ENCODE measurements at places on chromosomes 7 and 10.

DNA sequence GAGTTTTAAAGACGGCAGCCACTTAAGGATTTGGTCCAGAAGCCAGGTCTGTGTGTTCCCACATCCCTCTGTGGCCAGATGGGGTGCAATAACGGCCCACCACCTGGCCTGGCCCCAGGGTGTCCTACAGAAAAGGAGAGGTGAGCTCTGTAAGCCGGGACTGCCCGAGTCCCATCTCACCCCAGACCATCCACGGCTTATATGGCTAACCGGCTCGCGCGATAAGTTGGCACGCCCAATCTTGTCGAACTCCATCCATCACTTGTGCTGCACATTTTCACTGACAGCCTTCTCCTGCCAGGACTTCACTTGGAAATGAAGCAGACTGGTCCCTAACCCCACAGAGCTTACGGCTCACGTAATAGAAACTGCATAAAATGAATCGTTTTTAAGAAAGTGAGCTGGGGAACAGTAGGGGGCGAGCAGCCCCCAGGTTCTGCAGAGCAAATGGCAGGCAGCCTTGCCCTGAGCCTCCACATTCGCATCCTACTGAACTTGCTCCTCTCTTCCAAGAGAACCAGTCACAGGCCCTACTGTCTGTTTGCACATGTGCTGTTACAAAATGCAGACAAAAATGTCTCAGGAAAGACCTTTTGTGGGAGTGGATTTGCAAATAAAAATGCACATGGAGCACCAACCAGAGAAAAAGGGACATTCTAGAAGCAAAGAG lies 98.2 kb downstream of the TNS3 start:
- DNase-seq, result no peak

- no peak for DNase-seq
Observed at GRCh38 chr7:48161407-48162125, 9.7 kb upstream of the ABCA13 start.

DNA sequence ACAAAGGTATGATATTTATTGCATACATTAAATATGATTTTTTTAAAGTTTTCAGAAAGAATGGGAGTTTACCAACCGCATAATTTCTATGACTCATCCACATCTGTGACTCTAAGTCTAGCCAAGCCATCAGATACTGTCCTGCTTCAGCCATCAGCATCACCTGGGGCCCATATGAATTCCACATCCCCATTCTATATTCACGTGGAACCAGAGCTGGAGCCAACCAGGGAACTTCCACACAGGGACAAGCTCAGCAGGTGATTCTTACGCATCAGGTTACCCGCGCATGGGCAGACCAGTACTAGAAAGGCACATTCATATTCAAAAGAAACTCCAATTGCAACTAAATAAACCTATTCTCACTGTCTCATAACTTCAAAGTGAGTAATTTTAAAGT lies 817.7 kb upstream of the IGFBP3 start:
- no peak for DNase-seq

DNA sequence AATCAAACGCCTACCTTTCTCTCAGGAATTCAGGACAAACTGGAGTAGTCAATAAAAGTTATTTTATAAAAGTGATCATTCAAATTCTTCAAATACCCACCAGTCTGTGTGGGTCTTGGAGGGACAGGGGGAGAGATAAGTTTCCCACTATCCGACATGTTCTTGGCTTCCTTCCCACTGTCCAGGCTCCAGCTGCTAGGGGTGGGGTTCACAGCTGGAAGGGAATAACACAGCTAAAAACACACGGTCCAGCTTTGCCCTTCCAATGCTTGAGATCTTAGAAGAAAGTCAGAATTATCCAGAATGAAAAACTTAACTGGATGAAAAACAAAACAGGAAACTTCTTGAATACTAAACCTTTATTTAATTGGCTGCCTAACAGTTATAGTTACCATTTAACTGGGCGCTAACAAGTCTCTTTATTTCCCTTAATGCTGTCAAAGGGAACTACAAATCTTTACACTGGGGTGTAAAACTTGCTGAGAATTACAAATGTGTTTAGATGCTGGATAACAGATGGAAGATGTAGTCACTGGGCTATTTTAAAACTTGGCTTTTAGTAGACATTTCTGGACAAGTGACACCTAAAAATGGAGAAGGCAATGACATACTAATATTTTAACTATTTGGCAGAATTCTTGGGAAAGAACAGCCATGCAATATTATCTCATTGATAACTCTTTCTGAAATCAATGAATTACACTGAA lies 172.8 kb upstream of the IMMP2L start:
- no peak for DNase-seq

DNA sequence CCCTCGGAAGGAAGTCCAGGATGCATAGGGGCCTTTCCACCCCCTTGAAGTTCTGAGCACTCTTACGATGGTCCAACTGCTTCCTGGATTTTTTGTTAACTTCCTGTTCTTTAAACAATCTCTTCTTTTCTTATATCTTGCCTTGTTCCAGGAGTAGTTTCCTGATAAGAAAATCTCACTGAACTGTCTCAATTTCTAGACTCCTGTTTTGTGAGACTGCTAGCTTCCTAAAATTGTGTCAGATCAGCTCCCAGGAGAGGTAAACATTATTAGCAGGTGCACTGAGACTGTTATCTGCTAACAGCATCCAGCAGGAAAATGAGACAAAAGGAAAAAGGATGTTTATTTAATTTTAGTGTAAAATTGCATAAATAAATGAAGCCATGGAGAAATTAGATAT lies 106.2 kb upstream of the PITRM1 start:
- DNase-seq, result no peak

DNA sequence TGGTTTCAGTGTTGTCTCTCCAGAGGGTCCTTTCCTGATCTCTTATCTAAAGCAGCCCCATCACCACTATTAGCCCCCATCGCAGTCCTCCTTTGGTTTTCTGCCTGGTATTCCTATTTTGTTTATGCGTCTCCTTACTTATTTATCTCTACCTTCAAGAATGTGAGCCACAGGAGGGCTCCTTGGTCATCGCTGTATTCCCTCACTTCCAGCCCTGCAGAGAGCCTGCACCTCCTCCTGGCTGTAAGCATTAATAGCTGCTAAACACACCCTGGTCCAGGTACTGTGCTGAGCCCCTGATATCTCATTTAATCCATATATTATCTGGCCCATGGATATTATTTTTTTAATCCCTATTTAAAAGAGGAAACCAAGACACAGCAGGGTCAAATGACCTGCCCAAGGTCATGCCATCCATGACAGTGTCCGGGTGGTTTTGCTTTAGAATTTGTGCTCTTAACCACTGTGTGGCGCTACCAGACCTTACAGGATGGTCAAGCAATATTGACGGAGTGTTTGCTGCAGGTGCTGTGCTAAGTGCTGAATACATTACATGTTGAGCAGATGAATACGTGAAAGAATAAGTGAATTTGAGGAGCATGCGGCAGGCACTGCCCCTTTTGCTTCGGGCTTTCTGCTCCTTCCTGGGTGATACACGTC lies 227.2 kb downstream of the ADAM12 start:
- no peak for DNase-seq

DNA sequence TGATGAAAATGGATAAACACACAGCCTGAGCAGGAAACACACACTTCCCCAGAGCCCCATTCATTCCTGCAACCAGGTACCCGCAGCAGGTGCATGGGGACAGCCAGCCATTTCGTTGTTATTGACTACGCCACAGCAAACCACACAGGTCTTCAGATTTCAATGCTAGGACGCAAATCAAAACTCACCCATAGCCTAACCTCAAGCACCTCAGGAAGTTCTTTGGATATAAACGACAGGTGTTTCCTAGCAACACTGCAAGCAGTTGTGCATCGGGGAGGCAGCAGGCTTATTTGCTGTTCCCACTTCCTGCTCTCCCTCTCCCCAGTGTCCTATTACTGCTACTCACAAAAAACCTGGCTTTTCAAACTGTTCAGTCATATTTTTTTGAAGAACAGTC lies 176.5 kb upstream of the FRMD4A start:
- DNase-seq, result no peak

DNA sequence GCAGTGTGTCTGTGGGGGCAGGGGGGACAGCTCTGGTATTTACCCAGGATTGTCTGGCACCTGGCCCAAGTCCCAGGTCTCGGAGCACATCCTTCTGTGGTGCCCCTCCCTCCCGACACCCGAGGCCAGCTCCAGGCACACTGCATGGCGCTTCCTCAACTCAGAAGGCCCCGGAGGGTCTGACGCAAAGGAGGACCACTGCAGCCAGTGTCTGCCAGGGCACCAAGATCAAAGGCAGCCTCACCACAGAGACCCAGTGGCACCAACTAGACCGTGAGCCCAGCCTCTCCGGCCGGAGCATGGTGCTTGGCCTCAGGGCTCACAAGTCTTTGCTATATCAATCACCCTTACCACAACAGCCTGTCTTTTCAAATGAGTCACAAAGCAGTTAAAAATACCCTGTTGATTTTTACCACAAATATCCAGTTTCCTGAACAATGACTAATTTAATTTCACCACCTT lies 99.3 kb upstream of the DDC start:
- no peak for DNase-seq

GRCh38 chr10:1400101-1401070 lies 336.9 kb downstream of the ADARB2 start:
- DNase-seq, result no peak

DNA sequence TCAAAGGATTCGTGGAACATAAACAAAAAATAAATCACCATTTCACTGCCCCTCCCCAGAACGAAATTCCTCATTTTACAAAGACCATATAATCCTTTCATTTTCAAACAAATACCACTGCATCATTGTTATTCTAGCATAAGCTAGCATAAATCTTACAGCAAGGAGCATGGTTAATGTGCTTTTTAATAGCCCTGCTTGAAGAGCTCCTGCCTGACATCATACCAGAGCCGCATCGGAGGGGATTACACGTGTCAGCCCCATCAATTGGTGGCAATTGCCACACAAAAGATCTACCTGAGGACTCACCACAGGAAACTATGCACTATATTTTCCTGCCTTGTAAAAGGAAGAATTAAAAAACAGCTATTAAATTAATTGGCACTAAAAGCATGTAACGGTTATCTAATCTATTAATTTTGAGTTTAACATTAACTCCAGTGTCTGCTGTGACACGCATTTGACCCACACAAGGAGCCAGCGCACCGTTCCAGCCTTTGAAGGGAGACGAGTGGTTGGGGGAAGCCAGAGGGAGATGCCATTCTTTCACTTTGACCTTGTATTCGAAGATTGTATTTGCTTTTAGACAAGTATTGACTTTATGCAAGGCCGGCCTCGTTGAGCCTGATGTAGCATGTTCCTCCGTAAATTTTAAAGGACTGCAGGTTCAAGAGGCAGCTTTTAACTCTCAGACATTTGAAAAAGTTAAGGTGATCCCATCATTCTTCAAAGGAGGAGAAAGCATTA lies 261.1 kb upstream of the RNF32 start:
- no peak for DNase-seq

DNA sequence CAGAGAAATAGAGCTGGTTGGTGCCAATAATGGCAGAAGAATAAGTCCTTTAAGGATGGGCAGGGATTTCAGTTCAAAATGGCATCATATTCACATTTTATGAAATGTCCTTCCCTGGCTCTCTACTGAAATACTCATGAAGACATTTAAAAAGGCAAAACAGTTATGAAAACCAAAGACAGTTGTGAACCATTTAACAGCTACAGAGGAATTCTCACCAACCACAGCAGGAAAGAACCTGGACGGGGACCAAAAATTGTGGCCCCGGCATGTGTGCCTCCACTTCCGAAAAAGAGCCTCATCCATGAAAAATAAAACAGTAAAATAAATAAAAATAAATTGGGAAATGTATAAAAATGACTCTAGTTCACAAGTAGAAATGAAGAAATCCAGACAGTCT lies 539.5 kb downstream of the SUGCT start:
- no peak for DNase-seq

DNA sequence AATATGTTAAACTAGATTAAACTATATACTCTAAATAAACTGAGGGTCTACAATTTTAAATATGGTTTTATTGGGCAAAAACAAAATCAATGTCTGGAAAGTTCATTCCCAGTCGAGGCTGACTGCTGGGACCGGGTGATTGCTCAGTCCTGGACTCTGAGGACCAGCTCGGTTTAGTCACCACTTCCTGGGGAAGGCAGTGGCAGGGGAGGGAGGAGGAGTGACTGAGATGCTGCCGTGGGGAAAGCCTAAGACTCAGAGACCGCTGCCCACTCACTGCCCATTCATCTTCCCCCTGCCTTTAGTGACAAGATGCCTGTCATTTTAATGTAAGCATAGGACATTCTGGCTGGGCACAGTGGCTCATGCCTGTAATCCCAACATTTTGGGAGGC lies 29.0 kb downstream of the ATOH7 start:
- DNase-seq, result no peak

DNA sequence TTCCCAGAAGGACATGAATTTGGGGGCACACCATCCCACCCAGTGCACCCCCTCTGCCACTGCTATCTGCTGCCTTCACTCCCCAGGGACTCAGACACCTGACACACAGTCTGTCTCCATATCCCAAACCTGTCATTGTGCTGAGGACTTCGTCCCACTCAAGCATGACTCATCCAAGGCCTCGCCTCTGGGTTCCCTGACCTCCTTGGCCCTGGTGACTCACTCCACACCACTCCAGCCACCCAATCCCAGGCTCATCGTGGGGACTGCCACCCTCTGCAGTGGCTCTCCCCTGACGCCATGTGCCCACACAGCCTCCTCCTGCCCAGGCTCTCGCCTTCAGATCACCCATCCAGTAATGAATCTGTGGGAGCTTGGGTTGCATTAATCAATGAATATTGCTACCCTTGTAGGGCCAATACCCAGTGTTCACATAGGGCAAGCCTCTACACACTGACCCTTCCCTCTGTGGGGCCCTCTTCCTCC lies 6.6 kb upstream of the INSIG1 start:
- no peak for DNase-seq

DNA sequence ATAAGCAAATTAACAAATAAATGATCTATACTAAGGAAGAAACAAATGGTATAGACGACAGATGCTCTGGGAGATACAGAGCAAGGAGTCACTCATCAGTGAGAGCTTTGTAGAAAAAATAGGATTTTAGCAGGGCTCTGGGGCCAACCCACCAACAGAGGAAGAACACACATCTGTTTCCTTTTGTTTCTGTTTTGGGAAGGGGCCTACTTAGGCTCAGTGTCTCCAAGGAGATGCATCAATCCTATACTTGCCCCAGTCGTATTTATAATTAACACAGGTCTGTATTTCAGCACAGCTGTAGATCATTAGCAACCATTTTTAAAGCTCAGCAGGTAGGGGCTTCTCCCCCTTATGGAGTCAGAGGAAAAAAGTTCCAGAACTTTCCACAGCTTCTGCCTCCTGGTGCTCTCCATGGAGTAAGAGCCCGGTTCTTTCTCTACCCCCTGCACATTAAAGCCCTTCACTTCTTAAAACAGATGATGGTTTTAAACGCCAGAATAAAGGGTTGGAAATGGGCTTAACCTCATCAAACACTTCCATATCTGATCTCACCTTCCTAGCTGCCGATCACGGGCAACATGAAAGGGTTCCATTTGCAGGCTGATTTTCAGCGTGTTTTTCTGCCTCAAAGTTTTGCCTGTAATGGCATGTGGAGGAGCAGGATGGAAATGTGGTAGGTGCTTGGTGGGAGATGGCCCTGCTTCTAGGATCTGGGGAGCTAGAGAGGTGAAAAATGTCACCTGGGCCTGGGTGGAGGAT lies 291.7 kb downstream of the TCF7L2 start:
- DNase-seq, result no peak

Measured in hematopoietic multipotent progenitor cell treated with erythropoietin and hydrocortisone succinate and interleukin-3 and kit ligand, for 15 days (in vitro differentiated cells).